Ureter (tissue), 1 donor: ENCODE measurements at places on chromosomes 12 and 14. TPM values are rescaled to one million over a fixed set of nuclear protein-coding genes. Genes with fewer than 3 reads are reported as not detected.
A peak's percentile ranks its signal among the peaks of the same experiment; 100 is the strongest.

GRCh38 chr12:101738920-101739665, at the start of gene SYCP3:
TSS of gene SYCP3 (minus strand) at chr12:101739462. CDS start at chr12:101737935, 1,527 bp downstream.
- DNase-seq: no peak

- DNase-seq: no peak
These were observed 38.8 kb downstream of the EVL start for GRCh38 chr14:100104006-100104352.

- no peak for DNase-seq
These were observed 1.9 kb upstream of the KDM2B start for GRCh38 chr12:121582583-121583333.

GRCh38 chr12:124604264-124604680, 36.9 kb upstream of the NCOR2 start:
- DNase-seq: no peak

DNA sequence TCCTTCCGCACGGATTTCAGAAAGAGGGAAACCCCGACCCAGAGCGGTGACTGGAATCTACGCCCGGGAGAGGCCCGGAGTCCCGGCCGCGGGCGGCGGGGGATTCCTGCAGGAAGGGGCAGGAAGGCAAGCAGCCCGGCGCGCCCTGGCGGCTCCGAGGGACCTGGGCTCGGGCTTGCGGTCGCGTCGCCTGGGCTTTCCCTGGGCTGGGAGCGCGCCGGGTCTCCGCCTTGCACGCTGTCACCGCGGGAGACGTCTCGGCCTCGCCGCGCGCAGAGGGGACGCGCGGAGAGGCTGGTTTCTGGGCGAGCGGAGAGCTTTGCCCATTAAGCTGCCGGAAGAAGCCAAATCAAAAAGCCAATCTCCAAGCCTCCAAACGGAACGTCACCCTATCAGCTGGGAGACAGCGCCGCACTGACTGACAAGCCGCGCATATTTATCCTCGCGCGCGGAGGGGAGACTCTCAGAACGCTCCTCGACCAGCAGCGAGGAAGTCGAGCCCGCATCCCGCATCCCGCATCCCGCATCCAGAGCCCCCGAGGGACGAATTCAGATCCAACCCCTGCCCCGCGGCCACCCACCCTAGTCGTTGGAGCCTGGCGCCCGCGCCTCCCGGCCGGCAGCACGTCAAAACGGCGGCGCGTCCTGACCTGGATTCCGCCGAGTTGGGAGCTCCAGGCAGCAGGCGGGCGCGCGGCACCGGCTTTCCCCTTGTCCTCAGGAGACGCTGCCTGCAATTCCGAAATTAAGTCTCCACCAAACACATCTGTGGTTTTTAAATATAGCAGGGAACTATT, at the start of gene SLC8A3:
Gene SLC8A3 (minus strand): TSS at position 293 of the 797 bp plus-strand sequence. CDS start 20,529 bp downstream, outside the sequence.
- no peak for DNase-seq

DNA sequence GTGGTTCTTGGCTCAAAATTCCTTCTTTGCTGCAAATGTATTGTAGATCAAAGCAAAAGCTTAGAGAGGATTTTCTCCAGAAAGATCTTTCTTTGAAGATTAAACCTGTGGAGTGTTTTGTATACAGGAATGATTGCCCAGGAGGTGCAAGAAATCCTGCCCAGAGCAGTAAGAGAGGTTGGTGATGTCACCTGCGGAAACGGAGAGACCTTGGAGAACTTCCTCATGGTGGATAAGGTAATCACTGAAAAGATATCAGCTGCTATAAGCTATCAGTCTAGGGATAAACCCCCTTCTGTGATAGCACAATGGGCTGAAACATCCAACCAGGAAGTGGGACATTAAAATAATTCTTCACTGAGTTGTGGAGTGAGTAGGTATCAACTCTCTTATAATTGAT, 85.7 kb downstream of the MYRFL start:
- no peak for DNase-seq

DNA sequence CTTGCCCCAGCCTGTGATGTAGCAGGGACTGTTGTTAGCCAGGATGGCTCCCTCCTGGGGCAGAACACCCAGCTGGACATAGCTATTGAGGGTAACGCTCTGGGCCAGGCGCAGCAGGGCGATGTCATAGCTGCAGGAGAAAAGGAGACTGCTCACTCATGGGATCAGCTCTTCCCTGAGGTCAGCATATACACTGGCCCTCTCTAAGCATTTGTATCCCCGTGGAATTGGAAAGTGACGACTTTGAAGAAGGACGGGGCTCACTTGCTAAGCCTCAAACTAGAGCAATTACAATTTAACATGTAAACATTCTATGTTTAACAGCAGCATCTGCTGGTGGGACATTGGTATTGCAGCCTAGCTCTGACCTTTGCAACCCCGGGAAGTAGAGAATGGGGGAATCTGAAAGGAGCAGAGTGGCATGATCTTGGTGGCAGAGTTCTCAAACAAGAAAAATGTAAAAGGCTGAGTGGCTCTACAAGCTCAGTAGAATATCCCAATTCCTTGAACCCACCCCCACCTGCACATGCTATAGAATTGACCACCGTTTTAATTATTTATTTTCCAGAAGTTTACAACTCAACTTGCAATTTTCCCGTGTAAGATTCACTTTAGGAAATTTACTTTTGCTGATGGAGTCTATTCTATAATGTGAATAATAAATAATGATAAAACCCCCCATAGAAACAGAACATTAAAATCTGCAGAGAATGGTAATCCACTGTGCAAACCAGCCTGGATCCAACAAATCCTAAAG, 5.0 kb downstream of the CELA1 start:
- DNase-seq: peak; percentile 74

GRCh38 chr14:66137081-66137480, 349.1 kb upstream of the CCDC196 start:
- DNase-seq: no peak

GRCh38 chr12:76109879-76110278, 25.4 kb upstream of the NAP1L1 start:
- DNase-seq: no peak

- no peak for DNase-seq
These were observed 7.3 kb downstream of the ANKLE2 start for GRCh38 chr12:132754160-132754932.

DNA sequence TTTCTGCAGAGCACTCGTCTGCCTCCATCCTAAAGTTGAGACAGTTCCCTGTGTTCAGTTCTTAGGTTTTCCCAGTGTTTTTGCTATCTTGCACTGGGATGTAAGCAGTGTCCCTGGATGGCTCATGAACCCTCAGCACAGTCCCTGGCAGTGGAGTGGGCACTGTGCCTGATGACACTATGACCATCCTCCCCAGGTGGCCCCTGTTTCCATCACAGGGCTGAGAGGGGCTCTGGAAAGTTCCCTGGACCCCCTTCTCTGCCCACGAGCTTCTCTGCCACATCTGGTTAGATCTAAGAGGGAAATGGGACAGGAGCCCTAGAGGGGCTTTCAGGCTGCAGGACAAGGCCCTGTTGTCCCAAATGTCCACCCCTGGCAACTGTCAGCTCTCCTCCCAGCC, 249.8 kb upstream of the SFSWAP start:
- no peak for DNase-seq

Gene GCH1
- 13.8 TPM for total RNA-seq

Gene FLRT2
- total RNA-seq: 25.5 TPM
